ENCODE measurements at places on chromosomes 7 and 10.

- no peak for DNase-seq
Measured at GRCh38 chr10:91683975-91684374, 51.1 kb upstream of the PPP1R3C start.

- DNase-seq, result no peak
Measured at GRCh38 chr7:25889765-25890164, 262.2 kb upstream of the NFE2L3 start.

- DNase-seq, result no peak
Measured at GRCh38 chr10:125154529-125154928, 5.8 kb downstream of the CTBP2 start.

GRCh38 chr10:120961795-120962755 is 110.9 kb downstream of the WDR11 start:
- DNase-seq, result no peak

DNA sequence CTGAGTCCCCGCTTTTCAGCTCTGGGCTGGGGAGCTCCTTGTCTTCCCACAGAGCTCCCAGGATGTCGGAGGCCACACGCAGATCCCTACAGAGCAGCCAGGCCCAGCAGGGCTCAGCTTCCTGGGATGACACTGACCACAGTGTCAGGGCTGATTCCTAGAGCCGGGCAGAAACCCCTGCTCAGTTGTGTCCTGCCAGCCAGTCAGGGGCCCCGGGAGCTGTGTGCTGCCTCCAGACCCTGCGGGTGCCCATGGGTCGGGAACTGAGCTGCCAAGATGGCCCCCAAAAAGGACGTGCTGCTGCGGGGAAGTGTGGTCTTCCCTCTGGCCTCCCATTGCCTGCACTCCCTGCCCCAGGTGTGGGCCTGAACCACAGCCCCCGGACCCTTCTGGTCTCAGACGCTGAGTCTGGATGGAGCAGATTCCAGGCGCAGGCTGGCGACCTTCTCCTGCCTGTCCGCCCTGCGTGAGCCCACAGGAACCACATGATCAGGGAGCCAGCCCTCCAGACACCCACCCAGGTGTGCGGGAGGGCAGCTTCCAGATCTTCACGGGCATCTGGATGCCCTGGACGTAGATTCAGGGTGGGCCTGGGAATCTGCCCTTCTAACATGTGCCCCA is 217.4 kb downstream of the MAD1L1 start:
- no peak for DNase-seq

GRCh38 chr10:88728107-88728763 is 22.2 kb downstream of the LIPK start:
- no peak for DNase-seq

DNA sequence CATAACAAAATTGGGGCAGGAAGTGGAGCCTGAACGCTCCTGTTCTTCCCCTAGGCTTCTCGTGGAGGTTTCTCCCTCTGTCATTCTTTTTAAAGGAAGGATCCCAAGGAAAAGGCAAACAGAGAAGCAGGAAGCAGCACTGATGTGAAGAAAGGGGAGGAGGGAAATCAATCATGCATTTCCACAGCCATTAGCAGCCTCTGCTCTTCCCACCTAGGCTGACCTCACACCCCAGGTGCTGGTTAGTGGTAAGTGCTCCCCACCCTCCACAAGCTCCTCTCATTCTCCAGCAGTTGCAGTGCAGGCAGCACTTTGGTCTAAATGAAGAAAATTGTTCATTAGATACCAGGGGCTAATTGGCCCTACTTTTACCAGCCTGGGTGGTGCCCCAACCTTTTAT is 2.6 kb downstream of the CRHR2 start:
- DNase-seq, result no peak

GRCh38 chr10:101779544-101780186 is 3.6 kb downstream of the NPM3 start:
- DNase-seq, result no peak

GRCh38 chr10:88232029-88232895 is 350.9 kb downstream of the RNLS start:
- DNase-seq, result no peak

GRCh38 chr10:112996462-112996861 is 46.4 kb downstream of the TCF7L2 start:
- no peak for DNase-seq

DNA sequence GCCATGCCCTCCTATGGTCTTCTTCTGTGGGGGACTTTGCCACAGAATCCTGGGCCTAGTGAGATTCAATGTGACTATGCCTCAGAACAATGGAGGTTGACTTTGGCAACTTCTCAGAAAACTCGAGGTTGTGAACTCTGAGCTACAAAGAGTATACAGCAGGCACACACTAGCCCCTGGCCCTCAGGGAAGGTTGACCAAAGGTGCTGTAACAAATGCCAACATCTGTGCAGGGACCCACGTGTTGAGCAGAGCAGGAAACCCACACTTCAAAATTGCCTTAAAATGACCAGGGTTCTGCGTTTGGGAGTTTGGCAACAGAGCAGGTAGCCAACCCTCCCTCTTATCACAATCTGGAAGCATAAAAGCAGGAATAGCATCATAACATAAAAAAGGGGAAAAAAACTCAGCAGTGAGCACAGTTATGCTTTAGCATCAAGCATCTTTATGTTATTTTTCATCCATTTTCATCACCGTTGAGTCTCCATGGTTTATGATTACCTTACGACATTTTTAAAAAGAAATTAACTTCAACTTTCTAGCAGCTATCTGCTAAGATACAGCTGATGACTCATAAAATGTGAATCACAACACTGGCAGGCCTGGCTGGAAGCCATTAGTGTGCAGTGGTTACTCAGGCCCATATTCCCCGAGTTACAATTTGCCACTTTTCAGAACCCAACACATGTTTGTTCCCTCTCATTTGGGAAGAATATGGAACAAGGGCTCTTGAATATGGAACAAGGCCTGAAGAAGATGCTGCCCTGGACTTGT is 11.1 kb downstream of the PRLHR start:
- no peak for DNase-seq

All from LNCaP clone FGC (cell line).